CD14-positive monocyte (primary cell): ENCODE measurements at places on chromosomes 13 and 19.
A peak's percentile ranks its signal among the peaks of the same experiment; 100 is the strongest.

- no peaks in the 10 kb centered on the region for H3K36me3 ChIP-seq
- H3K27me3 ChIP-seq = no peaks in the 10 kb centered on the region
- H3K4me1 ChIP-seq = no peaks in the 10 kb centered on the region
- no peak overlapping the region for H3K27ac ChIP-seq
Observed at GRCh38 chr13:72314210-72314609, 413.2 kb downstream of the MZT1 start.

DNA sequence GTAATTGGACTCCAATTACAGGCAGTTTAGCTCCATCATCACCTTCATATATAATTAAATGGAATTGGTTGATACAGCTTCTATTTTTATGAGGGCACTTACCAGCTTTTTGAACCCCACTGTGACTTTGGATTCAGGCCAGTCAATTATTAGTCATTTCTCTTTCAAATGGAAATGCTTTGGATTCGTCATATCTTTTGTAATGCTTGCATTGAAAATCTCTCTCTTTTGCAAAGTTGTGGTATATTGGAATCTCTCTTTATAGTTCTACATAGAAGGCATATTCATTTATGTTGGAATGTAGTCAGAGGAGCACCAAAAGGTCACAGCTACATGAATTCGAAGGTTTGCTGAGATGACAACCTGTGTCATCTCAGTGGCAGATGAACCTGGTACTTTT, 1074.3 kb upstream of the SLC10A2 start:
- no peaks in the 10 kb centered on the region for H3K27me3 ChIP-seq
- no peak overlapping the region for H3K4me3 ChIP-seq
- no peaks in the 10 kb centered on the region for H3K36me3 ChIP-seq
- DNase-seq = no peak

- no peaks in the 10 kb centered on the region for H3K36me3 ChIP-seq
- H3K27ac ChIP-seq = no peak overlapping the region
- DNase-seq = no peak
Observed at GRCh38 chr19:1747285-1748114, 5.8 kb upstream of the ONECUT3 start.

- H3K36me3 ChIP-seq = no peaks in the 10 kb centered on the region
- no peak overlapping the region for H3K27ac ChIP-seq
- no peaks in the 10 kb centered on the region for H3K27me3 ChIP-seq
- H3K4me3 ChIP-seq = no peak overlapping the region
Observed at GRCh38 chr13:106212386-106213010, 323.0 kb downstream of the EFNB2 start.

GRCh38 chr13:39751805-39752204, 96.3 kb downstream of the COG6 start:
- no peak overlapping the region for H3K27ac ChIP-seq
- no peak overlapping the region for H3K4me3 ChIP-seq
- no peaks in the 10 kb centered on the region for H3K4me1 ChIP-seq
- no peak for DNase-seq

DNA sequence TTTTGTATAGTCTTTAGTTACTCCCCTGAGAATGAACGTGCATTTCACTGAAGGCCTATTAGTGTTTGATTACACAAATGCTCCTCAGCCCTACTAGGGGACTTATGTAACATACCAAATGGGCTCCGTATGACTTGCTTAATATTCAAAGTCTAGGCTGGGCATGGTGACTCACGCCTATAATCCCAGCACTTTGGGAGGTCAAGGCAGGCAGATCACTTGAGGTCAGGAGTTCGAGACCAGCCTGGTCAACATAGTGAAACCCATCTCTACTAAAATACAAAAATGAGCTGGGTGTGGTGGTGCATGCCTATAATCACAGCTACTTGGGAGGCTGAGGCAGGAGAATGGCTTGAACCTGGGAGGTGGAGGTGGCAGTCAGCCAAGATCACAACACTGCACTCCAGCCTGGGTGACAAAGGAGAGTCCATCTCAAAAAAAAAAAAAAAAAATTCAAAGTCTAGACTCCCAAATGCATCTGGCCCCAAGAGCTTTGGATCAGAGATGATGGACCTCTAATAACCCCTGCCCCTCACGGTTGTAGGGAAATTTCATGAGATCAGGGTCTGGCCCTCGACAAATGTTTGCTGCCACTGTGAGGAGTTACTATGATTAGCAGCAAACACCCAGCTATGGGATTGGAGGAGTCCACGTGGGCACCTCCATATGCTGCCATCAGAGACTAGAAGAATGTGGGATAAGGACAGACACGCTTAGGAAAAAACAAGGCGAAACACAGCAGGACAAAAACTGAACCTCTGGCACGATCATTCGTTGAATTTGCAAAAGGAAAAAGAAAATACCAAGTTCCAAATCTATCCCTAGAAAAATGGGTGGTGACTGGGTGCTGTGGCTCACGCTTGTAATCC, 4.6 kb downstream of the FBXO17 start:
- H3K36me3 ChIP-seq = no peaks in the 10 kb centered on the region
- no peak overlapping the region for H3K27ac ChIP-seq
- H3K4me1 ChIP-seq = no peaks in the 10 kb centered on the region
- H3K27me3 ChIP-seq = peaks cover 15% of the 10 kb centered on the region
- DNase-seq = no peak
- H3K4me3 ChIP-seq = no peak overlapping the region

DNA sequence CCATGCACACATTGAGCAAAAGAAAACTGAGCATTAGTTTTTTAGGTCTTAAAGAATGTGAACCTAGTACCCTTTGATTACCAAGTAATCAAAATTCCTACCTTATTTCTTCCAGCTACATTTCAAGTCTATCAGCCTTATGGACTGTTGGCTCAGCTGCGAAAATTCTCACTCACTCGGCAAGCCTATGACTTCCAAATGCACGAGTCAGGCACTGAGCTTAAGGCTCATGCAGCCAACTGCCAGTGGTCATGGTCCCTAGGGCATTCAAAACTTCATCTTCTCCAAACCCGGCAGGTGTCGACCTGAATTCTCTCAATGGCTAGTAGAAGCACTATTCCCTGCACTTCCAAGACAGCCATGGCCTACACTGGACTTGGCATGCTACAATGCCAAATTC, 41.2 kb downstream of the RUBCNL start:
- DNase-seq = no peak
- H3K4me3 ChIP-seq = no peak overlapping the region
- H3K36me3 ChIP-seq = peaks cover 32% of the 10 kb centered on the region
- peaks cover 17% of the 10 kb centered on the region for H3K4me1 ChIP-seq

DNA sequence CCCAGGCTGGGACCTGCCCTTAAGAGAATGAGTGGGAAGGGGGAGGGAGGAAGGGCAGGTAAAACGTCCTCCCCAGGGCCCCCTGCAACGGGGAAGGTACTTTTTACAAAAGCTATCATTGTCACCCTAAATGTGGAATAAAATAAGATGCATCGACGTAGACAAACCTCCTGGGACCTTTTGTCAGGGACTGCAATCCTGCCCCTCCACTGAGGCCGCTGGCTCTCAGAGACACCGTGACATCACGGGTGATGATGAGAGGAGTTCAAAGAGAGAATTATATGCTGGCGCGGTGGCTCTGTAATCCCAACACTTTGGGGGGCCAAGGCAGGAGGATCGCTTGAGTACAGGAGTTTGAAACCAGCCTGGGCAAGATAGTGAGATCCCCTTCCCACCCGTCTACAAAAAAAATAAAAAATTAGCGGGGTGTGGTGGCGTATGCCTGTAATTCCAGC, 1.8 kb upstream of the MYBPC2 start:
- H3K36me3 ChIP-seq = no peaks in the 10 kb centered on the region
- H3K27ac ChIP-seq = peak overlapping the region; percentile 71
- H3K4me1 ChIP-seq = peaks cover 28% of the 10 kb centered on the region

DNA sequence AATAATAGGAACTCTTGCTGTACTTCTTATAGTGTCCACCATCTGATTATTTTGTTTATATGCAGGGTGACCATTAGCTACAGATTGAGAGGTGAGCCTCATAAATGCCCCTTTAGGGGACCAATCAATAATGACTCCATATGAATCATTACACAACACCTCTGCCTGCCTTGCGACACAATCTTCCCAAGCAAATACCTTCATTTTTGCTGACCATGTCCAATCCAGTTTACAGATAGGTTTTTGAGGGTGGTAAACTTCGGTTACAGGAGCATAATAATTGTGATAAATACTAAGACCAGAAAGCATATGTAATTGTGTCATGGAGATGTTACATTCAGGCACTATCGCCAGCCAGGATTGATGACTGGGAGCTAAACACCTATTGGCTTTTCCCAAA, 23.6 kb upstream of the IL17D start:
- no peaks in the 10 kb centered on the region for H3K4me1 ChIP-seq
- no peak for DNase-seq

DNA sequence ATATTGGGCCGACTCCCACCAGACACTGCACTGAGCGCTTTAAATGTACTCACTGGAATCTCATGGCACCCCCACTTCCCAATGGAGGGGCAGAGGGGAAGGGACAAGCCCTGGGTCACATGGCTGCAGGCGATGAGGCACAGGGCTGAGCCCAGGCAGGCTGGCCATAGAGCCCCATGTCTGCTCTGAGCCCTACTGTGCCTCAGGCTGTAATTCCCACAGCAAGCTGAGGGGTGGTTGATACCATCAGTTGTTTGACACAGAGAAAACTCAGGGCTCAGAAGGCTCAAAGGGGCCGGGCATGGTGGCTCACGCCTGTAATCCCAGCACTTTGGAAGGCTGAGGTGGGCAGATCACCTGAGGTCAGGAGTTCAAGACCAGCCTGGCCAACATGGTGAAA, 25.1 kb downstream of the RFX1 start:
- H3K27ac ChIP-seq = no peak overlapping the region
- H3K4me3 ChIP-seq = no peak overlapping the region
- H3K27me3 ChIP-seq = no peaks in the 10 kb centered on the region

- no peak for DNase-seq
- no peak overlapping the region for H3K27ac ChIP-seq
- no peaks in the 10 kb centered on the region for H3K36me3 ChIP-seq
- H3K27me3 ChIP-seq = no peaks in the 10 kb centered on the region
Observed at GRCh38 chr13:85544756-85545155, 254.5 kb downstream of the SLITRK6 start.

DNA sequence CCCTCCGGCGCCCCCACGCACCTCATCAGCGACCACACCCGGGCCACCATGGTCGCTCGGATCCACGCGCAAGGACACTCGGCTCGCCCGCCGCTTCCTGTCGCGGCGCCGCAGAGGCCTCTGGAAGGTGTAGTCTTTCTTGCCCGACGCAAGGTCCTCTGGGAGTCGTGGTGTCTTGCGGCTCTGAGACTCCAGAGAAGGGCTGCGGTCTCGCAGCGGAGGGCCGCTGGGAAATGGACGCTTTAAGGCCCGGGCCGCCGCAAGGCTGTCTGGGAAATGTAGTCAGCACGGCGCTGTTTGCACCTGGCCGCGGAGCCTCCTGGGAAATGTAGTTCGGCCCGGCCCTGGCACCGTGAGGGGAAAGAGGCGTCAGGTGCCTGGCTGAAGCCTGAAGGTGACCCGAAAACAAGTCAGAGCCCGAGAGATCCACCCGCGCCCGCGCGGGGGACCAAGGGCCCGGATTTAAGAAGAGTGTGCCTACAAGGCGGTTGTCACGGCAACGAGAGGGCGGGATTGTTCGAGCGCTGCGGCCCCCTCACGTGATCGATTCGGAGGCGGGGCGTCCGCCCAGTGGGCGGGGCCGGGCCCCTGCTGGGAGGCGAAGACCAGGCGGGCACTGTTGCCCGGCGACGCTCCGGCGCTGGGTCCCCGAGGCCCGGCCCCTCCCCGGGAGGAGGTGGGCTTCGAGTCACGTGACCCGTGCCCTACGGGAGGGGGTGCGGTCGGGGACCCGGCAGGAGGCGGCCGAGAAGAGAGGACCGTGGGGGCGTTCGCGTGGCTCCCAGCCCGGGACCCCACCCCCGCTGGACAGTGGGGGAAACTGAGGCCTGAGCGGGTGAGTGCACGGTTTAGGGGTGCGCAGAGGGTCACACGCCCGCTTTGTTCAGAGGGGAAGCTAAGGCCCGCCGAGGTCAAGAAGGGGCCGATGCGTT, at the start of the genes HSD11B1L and MICOS13:
HSD11B1L (plus strand) TSS at position 591 of the 932 bp plus-strand sequence. CDS start 3,806 bp downstream, outside the sequence.
MICOS13 (minus strand) TSS at position 80 of the 932 bp plus-strand sequence; CDS start at position 50, 30 bp downstream.
- peak within 1 kb of the TSS; percentile 78 for H3K27ac ChIP-seq
- DNase-seq = peak; percentile 99
- peaks cover 14% of the 10 kb centered on the region for H3K4me1 ChIP-seq
- H3K36me3 ChIP-seq = no peaks in the 10 kb centered on the region

DNA sequence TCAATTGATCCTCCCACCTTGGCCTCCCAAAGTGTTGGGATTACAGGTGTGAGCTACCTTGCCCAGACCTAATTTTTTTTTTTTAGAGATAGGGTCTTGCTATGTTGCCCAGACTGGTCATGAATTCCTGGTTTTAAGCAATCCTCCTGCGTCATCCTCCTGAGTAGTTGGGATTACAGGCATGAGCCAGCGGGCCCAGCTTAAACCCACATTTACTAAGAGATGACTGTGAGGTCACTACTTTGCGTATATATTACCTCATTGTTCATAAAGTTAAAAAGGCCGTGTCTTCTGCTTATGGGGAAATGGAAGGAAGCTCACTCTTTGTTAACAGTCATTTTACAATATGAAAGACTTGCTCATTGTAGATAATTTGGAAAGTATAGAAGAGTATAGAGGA, 39.6 kb upstream of the C1QTNF9 start:
- no peak overlapping the region for H3K27ac ChIP-seq
- no peaks in the 10 kb centered on the region for H3K27me3 ChIP-seq
- H3K4me3 ChIP-seq = no peak overlapping the region
- no peaks in the 10 kb centered on the region for H3K36me3 ChIP-seq

DNA sequence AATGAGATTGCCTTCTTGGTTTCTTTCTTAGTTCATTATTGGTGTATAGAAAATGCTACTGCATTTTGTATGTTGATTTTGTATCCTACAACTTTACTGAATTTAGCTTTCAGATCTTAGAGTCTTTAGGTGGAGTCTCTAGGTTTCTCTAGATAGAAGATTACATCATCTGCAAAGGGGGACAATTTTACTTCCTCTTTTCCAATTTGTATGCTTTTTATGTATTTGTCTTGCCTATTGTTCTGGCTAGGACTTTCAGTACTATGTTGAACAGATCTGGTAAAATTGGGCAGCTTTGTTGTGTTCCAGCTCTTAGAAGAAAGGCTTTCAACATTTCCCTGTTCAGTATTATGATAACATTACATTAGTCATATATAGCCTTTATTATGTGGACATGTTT, 101.0 kb upstream of the SPRY2 start:
- DNase-seq = peak; percentile 65
- H3K4me1 ChIP-seq = peaks cover 39% of the 10 kb centered on the region
- no peak overlapping the region for H3K27ac ChIP-seq
- H3K4me3 ChIP-seq = no peak overlapping the region
- H3K27me3 ChIP-seq = peaks cover 5% of the 10 kb centered on the region

- H3K4me1 ChIP-seq = peaks cover 4% of the 10 kb centered on the region
- H3K27ac ChIP-seq = peak overlapping the region; percentile 34
- peak; percentile 63 for DNase-seq
- H3K27me3 ChIP-seq = no peaks in the 10 kb centered on the region
- H3K36me3 ChIP-seq = peaks cover 2% of the 10 kb centered on the region
- no peak overlapping the region for H3K4me3 ChIP-seq
Observed at GRCh38 chr13:32650705-32651311, 64.6 kb downstream of the PDS5B start.

DNA sequence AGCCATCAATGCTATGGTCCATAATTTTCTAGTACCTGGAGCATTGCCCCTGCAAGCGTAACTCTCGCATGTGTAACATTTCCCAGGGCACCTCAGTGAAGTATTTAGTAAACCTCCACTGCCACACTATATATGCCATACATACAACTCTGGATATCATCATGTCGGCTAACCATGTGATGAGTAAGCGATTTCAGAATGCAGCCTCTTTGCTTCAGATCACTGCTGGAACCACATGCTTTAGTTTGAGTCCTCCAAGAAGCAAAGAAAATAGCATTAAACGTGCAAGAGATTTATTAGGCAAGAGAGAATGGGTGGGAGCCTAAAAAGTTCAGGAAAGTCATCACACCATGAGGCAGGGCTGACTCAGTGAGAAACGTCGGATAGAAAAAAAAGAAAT, 635.6 kb upstream of the SLITRK5 start:
- H3K36me3 ChIP-seq = no peaks in the 10 kb centered on the region
- no peak for DNase-seq
- H3K4me3 ChIP-seq = no peak overlapping the region
